ENCODE measurements at places on chromosomes 1 and 21.

DNA sequence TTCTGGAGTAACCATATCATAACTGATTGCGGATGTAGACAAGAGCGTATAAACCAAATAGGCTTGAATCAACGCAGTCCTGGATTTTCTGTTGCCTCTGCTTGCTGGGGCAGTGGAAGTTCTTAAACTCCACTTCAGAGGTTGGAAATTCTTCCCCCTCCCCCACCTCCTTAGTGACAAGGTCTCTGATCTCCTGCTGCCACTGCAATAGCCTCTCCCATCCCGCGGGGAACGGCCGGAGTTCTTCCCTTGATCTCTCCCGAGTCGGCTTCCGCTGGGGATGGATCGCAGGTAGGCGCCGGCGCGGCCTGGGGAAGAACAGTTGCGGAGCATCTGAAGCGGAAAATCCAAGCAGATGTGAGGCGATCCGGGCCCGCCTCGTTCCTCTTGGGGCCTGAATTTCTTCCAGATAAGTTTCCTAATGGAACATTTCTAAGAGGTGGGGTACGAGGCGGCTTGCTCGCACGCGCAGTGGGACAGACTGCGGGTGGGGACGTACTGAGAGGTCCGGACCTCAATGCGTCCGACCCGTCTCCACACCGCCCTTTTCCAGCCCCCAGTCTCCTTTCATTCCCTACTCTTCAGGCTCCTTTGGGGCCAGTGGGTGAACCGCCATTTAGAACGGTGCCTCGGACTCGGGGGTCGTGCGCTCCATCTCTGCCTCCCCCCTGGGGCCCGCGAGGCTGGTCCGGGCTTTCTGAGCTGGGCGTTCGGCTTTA is 3.1 kb upstream of the SIM2 start:
- DNase-seq: no peak

GRCh38 chr1:212225416-212225815 is 59.8 kb upstream of the PPP2R5A start:
- DNase-seq: no peak

DNA sequence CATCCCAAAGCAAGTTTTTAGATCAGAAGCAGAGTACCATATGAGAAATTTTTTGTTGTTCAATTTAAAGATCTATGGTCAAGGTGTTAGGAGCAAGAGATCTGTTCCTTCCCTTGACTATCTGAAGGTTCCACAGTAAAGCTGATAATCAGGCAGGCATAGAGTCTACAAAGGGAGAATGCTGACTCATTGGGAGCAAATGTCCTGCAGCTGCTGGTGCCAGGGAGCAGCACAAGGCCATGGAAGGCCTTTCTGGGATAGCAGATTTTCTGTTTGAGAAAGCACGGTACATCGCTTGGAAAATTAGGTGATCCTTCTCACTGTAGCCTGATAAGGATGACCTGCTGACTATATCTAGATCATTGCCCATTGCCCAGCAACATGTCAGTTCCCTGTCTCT is 210.1 kb upstream of the C1orf87 start:
- no peak for DNase-seq

DNA sequence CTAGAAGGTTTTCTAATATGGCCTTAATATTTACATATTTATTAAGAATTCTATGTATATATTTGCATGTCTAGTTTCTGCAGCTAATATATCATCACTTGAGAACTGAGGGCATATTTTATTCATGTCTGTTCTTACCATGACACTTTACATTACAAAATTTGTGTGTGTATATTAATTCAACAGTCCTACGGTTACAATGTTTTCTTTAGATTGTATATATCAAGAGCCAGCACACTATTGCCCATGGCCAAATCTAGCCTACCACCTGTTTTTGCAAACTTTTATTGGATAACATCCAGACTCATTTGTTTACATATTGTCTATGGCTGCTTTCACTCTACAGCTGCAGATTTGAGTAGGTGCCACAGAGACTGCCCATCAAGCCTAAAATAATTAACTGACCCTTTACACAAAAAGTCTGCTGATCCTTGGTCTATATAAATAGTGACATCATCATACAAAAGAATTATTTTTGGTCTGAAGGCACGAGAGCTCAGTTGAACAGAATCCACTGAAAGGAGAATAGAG is 577.4 kb upstream of the PBX1 start:
- no peak for DNase-seq

DNA sequence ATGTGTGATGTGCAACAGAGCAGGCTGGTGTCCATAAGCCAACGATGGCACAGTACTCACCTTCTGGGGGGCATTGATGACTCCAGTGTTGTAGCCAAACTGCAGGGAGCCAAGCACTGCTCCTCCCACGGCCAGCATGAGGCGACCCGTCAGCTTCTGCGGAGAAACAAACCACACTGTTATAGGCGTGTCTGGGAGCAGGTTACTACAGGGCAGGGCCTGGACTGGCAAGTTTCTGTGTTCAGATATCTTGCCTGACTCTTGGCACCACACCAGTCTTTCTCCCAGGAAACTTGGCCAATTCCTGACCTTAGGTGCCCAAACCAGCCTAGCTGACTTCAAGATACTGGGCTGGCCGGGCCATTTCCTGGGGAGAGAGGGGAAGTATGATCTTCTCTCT is 15.5 kb downstream of the SLC2A1 start:
- no peak for DNase-seq

- no peak for DNase-seq
Observed at GRCh38 chr1:41377397-41377796, 16.2 kb downstream of the FOXO6 start.

GRCh38 chr1:68959461-68960030 is 462.7 kb upstream of the DEPDC1 start:
- no peak for DNase-seq

DNA sequence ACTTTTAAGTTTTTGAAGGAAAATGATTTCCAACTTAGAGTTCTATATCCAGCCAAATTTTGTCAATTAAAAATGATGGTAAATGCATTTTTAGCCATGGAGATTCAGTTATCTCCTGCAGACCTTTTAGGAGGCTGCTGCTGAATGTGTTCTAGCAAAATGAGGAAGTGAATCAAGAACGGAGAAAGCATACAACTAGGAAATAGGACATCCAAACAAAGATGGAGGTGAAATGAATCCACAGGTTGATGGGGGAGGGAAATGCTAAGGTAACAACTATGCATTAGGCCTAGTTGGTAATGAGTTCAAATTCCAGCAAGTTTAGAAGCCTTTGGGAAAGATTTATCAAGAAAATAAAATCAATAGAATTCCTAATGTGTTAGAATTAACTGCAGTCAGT is 80.5 kb downstream of the FNBP1L start:
- DNase-seq: no peak

DNA sequence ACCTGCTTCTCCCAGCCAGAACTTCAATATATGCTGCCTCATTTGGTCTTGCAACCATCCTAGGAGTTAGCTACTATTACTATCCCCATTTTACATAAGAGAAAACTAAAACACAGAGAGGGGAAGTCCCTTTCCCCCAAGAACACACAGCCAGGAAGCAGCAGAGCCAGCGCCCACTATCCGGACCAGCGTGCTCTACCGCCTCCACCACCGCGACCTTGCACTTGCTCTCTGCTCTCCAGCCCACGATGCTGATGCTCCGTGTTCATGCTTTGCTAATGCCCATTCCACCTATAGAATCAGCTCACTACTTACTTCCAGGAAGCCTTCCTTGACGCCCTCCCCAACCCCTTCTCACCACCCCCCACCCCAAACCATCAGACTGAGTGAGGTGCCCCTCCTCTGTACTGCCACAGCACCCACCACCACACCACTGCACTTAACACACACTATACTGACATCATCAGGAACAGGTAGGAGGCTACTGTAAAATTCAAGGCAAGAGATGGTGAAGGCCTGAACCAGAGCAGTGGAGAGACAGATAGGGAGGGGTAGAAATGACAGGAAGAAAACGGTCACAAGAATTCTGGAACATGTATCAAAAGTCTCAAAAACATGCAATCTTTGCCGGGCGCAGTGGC is 9.4 kb downstream of the TMEM53 start:
- DNase-seq: no peak

DNA sequence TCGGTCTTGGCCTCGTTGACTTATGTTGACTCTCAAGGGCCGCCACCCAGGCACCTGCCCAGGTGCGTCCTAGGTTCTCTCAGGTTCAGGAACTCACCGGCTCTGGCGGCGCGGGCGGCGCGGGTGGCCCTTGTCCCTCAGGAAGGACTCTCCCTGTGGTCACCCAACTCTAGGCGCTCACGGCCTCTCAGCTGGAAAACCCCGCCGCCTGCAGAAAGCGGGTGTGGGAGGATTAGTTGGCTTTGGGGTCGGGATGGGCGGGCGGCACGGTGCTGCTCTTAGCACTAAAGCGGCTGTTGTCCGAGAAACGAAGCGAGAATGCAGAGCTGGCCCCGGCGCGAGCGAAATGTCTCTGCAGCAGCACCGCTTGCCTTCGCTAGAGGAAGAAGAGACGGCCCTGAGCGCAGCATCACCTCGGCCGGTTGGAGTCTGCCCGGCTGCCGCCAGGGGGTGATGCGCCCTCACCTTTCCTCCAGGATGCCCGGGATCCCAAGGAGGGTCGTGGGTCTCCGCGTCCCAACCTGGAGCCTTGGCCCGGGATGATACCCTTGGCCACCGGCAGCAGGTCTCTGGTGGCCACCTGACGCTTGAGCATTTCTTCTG is 8.1 kb upstream of the TADA1 start:
- peak; percentile 21 for DNase-seq

DNA sequence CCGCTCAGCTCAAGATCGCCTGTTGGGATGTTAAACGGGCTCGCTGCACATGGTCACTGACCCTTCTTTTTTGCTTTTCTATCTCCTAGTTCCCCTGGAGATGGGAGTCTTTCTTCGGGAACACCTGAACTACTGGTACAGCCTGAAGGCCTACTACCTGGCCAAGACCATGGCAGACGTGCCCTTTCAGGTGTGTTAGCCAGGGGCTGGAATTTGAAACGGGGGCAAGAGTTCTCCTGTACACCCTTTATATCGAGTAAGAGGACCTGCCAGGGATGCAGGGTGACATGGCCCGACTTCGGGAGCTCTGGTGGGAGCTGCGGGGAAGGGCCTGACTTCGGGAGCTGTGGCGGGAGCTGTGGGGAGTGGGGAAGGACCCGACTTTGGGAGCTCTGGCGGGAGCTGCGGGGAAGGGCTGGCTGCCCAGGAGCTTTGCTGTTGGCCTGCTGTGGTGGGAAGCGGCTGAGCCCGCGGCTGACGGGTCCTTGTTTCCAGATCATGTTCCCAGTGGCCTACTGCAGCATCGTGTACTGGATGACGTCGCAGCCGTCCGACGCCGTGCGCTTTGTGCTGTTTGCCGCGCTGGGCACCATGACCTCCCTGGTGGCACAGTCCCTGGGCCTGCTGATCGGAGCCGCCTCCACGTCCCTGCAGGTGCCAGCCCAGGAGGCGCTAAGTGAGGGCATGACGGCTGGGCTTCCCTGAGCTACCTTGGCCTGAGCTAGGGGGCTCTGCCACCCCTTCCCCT is 24.0 kb downstream of the TFF3 start:
- no peak for DNase-seq

GRCh38 chr1:203142124-203142523 is 14.6 kb downstream of the ADORA1 start:
- DNase-seq: no peak

DNA sequence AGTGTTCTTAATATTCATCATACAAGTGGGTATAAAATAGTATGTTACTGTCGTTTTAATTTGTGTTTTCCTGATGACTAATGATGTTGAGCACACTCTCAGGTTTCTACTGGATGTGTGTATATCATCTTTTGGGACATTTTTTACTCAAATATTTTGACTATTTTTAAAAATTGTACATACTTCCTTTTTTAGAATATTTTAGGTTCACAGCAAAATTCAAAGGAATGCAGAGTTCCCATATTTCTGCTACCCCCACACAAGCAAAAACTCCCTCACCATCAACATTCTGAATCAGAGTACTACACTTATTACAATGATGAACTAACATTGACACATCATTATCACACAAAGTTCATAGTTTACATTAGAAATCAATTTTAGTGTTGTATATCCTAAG is 114.5 kb downstream of the DPYD start:
- no peak for DNase-seq

GRCh38 chr1:28877132-28877781 is 37.1 kb upstream of the EPB41 start:
- DNase-seq: peak; percentile 43

GRCh38 chr1:152623203-152623844 is 421 bp upstream of the LCE3A start:
- no peak for DNase-seq

GRCh38 chr21:33031152-33031911 is 5.6 kb downstream of the OLIG2 start:
- DNase-seq: no peak

- DNase-seq: no peak
Observed at GRCh38 chr1:99271249-99271648, 7.0 kb downstream of the PLPPR4 start.

- no peak for DNase-seq
Observed at GRCh38 chr21:25509862-25510261, 97.4 kb downstream of the MRPL39 start.

- no peak for DNase-seq
Observed at GRCh38 chr1:101474039-101474665, 237.3 kb downstream of the S1PR1 start.

- no peak for DNase-seq
Observed at GRCh38 chr1:63326106-63326472, 3.7 kb downstream of the FOXD3 start.

- DNase-seq: no peak
Observed at GRCh38 chr1:230073371-230074035, 6.5 kb downstream of the GALNT2 start.

DNA sequence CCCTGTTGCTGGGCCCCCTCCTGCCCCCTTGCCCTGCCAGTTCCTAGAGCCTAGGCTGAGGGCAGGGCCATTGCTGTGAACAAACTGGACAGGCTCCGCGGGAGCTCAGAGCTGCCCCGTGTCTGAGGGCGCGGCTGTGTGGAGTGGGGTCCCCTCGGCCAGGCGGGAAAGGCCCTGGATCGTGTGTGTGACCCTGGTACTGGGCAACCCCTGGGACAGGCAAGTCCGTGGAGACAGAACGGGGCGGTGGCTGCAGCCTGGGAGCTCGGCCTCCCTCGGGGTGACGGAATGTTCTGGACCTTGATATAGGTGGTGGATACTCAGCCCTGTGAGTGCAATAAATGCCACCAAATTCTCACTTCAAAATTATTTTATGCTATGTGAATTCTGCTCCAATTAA is 27.7 kb upstream of the C1orf159 start:
- DNase-seq: no peak

- no peak for DNase-seq
Observed at GRCh38 chr1:97105531-97105930, 383.9 kb downstream of the PTBP2 start.

GRCh38 chr1:10692401-10693021 is 103.9 kb downstream of the CASZ1 start:
- DNase-seq: no peak

- DNase-seq: no peak
Observed at GRCh38 chr1:49026230-49026811, 249.6 kb upstream of the BEND5 start.

- no peak for DNase-seq
Observed at GRCh38 chr1:185956881-185957280, 222.7 kb downstream of the HMCN1 start.

GRCh38 chr21:29307718-29308455 is 9.2 kb downstream of the BACH1 start:
- no peak for DNase-seq

- DNase-seq: no peak
Observed at GRCh38 chr1:203722909-203723308, 42.1 kb upstream of the LAX1 start.

All from NCI-H187 treated with DMSO at 0.1 percent for 48 hours (cell line).